ENCODE measurements at places on chromosomes 6 and 20.

DNA sequence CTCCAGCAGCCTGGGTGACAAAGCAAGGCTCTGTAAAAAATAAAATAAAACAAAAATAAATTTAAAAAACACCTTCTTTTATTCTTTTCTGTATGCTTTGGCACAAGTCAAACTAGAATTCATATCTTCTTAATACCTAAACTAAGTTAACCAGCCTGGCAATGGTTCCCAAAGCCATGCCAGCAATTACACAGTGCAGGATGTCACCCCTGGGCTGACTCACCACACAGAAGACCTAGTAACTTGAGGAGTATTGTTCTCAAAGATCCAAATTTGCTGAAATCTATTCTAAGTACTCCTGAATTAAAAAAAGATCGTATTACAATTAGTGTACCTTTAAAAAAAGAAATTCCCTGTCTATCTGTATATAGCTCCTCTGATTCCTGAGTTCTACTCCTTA is 162.7 kb upstream of the SGK1 start:
- DNase-seq, result no peak

DNA sequence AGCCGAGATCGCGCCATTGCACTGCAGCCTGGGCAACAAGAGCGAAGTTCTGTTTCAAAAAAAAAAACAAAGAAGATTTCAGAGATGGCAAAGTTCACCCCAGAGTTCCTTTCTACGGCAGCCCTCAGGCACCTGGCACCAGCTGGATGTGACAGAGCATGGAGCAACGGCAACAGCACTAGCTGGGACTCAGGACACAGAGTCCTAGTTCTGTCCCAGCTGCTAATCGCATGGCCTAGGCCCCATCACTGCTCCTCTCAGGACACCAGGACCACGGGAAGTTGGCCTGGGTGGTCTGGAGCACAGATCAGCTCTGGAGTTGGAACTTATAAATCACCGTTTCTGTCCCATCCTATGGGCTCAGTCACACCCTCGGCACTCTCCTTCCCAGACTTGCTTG is 1.1 kb downstream of the PGC start:
- DNase-seq, result no peak

DNA sequence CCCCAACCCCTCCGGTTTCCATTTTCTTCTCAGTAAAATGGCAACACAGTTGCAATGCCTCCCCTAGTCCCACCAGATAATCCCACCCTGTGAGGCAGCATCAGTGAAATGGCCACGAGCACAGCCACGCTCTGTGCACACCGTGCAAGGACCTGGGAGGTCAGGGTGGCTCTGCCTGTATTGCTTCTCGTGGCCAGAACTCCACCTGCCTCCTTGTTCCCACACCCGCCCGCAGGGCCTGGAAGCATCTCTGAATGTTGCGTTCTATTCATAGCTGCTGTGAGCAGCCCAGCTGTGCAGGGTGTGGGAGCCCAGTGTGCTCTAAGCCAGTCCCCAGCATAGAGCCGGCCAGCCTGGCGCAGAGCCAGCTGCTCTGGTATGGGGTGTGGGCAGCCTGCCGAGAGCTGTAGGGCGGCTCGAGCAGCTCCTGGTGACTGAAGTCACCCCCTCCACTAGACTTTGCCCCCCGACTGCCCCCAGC is 161.1 kb downstream of the DLL1 start:
- peak; percentile 42 for DNase-seq

- no peak for DNase-seq
These were observed 81.0 kb upstream of the FAM8A1 start for GRCh38 chr6:17519120-17519519.

- peak; percentile 76 for DNase-seq
These were observed 44.8 kb upstream of the SLC2A12 start for GRCh38 chr6:134097114-134097707.

GRCh38 chr6:13250703-13251102 is 77.6 kb downstream of the TBC1D7 start:
- DNase-seq, result no peak

DNA sequence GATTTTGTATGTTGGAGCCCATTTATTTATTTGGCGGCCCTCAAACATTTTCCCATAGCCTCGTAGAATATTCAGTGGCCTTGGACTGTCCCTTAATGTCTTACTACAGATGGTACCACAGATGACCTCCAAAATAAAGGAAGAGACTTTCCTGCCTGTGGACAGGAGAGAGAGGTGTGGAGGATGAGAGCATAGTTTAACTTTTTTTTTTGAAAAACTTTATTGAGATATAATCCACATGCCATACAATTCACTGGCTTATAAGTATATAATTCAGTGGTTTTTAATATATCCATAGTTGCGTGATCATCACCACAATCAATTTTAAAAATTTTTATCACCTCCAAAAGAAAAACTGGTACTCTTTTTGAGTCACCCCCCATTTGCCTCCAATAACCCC is 4.6 kb upstream of the PPP1R16B start:
- no peak for DNase-seq

DNA sequence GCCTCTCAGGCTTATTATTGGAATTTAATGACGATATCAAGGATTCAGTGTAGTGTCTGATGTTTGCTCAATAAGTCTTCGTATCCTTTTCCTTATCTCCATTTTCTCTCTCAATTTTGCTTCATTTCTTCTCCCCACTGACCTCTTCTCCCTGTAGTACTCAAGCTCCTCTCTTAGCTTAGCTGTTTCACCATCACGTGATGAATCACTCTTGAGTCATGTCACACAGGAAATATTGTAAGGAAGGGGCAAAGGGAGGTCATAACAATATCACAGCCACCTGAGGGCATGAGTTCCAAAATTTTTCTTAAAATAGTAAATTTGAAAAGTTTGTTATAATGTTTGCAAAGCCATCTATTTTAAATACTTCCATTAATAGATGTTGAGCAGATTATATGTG is 392.2 kb upstream of the MARCKS start:
- no peak for DNase-seq

- DNase-seq, result no peak
These were observed 215.4 kb upstream of the DEFB112 start for GRCh38 chr6:50264995-50265571.

DNA sequence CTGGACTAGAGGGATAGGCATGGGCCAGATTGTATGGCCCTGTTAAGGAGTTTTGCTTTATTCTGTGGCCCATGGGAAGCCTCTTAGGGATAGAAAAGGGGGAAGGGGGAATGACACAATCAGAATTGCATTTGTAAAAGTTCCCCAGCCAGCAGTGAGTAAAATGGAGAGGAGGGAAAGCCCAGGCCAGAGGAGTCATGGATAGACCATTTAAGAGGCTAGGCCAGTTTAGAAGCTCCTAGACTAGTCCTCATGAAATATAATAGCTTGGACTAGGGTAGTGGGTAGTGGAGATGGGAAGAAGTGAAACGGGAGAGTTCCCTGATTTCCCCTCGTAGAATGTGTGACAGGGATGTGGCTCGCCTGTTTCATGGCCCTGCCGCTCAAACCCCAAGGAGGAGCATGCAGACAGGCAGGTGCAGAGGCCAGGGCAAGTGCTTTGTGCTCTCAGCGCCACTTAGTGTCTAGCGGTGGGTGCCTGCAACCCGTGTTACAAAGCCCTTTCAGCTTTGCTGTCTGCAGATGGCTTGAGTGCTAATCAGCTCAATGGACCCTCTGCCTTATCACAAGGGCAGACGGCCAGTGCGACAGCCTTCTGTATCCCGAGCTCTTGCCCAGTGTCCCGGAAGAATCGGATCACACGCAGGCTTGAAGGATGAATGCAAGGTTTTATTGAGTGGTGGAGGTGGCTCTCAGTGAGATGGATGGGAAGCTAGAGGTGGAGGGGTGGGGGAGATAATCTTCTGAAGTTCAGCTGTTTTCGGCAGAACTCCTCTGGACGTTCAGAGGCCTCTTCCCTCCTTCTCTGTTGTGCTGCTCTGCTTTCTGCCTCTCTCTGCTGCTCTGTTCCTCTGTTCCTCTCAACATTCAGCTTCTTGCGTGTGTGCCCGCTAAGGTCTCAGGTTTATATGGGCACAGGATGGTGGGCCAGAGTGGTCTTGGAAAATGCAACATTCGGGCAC is 141.1 kb downstream of the CEP57L1 start:
- DNase-seq, result peak; percentile 54

- no peak for DNase-seq
These were observed 1021.6 kb upstream of the FLRT3 start for GRCh38 chr20:15359056-15359455.

DNA sequence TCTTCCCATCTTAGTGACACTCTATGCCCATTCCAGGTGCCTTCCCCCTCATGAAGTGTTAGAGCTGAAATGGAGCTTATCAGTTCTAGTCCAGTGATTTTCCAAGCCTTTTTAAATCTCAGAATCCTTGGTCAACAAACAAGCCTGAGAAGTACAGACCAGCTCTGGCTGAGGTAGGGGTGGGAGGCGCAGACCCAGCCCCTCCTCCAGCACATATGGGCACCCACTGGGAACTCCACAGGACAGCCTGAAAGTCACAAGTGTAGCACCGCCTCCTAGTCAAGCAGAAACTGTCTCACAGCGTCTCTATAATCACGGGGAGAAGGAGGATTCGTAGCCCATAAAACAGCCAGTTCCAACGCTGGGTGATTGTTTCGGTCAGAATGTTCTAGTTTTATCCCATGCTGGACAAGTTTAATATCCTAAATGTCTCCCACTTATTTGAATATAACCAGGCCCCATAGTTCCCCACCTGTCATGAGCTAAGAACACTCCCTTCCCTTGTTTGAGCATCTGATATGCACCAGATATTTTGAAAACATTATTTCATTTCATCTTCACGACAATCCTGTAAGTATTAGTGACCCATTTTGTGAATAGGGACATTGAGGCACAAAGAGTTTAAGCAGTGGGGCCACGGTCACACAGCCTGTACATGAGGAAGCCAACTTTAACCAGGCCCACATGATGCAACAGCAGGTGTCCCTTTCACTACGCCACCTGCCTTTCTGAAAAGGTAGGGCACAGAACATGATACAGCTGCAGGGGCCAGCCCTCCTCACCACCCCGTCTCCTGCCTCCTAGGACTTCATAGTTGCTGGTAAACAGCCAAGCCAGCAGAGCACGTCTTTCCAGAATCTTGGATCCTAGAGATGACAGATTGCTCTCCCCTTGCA is 40.1 kb downstream of the TRAF3IP2 start:
- DNase-seq, result peak; percentile 68

- DNase-seq, result no peak
These were observed 84.1 kb downstream of the C6orf52 start for GRCh38 chr6:10610289-10610688.

DNA sequence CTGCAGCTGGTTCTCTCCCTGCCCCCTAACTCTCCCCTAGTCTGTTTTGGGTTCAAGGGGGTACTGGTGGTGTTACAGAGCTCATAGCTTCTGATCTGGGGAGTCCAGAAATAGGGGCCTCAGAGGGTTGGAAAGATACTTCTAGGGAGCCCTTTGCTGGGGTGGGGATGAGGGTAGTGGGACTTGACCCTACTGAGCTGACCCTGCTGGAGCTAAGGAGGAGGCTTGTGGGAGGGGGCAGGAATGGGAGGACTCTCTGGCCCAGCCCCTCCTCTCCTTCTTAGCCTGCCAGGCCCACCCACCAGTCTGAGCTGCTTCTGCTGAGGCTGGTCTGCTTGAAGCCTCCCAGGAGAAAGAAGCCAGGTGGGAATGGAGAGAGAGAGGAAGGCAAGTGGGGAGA is at the start of gene EGFL8:
TSS of gene EGFL8 (plus strand) at position 301 of the 400 bp plus-strand sequence. CDS start 1,571 bp downstream, outside the sequence.
- no peak for DNase-seq

GRCh38 chr6:140871911-140872310 is 1260.8 kb upstream of the GJE1 start:
- DNase-seq, result no peak

DNA sequence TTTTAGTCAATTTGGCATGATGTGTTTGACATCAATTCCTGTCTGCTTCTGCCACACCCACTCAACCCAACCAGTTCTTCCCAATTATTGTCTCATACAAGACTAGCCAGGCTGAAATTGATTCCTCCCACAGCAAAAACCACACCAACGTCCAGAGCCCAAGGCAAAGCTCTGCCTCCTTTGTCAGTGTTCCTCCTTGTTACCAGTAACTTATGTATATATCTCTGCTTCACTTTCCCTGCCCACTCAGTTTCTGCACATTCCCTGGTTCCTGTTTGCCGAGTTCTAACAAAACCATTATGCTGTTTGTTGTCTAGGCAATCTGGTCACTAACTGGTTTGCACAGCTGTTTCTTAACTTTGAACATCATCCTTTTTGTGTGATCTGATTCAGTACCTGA is 547.9 kb upstream of the PTCHD4 start:
- DNase-seq, result no peak

DNA sequence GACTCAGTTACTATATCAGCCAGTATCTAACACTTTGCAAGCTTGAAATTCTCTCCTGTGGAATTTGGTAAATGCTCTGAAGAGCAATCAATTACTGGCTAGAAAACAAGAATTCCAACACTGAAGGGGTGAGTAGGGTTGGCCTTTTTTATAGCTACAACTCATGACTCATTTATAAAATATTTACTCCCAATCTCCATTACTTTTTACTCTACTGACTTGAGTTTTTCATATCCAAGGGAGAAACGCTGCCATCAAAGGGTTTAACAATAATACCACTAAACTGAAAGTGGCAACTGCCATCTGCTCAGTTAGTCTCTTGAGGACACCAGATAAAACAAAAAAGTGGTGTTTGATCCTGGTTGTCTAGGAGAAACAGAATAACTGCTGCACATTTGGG is 203.1 kb downstream of the UBE3D start:
- no peak for DNase-seq

DNA sequence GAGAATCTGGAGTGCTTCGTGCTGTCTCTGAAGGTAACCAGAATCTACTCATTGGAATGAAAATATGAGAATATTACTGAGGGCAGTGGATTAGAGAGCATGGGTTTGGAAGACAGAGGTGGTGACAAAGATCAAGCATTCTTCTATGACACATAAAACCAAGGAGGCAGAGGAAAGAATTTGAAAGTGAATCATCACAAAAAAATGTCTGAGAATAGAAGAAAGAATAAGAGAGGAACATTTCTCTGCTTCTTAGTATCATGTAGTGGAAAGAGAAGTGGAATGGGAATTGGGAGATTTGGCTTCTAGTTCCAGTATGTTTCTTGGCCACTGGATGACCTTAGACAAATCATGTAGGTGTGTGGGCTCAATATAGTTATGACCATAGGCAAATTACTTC is 474.0 kb downstream of the TFAP2B start:
- no peak for DNase-seq

GRCh38 chr6:104995989-104996617 is 39.2 kb downstream of the LIN28B start:
- no peak for DNase-seq

DNA sequence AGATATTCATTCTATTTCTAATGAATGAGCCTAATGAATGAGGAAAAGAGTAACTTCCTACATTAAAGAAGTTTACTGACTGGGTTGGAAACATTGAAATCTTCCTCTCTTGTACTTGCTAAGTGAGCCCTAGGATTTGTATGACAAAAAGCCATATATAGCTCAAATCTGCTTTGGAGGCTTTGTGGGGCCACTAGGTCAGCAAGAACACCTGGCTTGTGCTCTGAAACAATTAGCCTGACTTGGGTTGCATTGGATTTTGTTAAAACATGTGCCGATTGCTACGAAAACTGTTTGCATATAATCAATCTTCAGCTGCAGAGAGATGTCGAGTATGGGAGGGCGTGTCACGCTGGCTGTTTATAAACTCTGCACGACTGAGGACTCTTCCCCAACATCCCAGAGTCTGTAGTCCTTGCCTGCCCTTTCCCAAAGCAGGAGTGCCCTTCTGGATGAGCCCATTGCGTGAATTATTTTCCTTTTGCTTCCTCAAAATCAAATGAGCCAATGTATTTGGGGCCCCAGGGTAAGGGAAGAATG is 684.8 kb downstream of the DHX35 start:
- DNase-seq, result no peak

GRCh38 chr6:134437376-134437775 is 119.5 kb upstream of the SGK1 start:
- DNase-seq, result no peak

- DNase-seq, result no peak
These were observed 200.5 kb downstream of the ARID1B start for GRCh38 chr6:156977527-156978291.
